Activated CD8-positive, alpha-beta memory T cell treated with anti-CD3 and anti-CD28 coated beads for 48 hours (primary cell): ENCODE measurements at places on chromosomes 5 and 9.

GRCh38 chr5:4551034-4551433, 589.1 kb upstream of the ADAMTS16 start:
- DNase-seq: no peak

DNA sequence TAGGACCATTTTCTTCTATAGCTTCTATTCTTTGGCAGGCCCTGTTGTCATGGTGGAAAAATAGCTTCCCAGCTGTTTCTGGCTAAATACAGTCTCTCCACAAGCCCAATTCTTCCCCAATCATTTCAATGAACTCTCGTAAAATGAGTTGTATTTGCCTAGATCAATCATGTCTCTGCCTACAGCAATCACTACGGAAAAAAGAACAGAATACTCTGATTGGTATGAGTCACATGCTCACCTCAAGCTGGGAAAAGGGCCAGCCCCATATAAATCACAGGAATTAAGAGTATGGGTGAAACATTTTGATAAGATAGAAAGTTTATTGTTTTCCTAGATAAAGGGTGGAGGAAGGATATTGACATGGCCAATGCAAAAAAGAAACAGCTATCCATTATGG, 711.4 kb downstream of the EFNA5 start:
- no peak for DNase-seq

- DNase-seq: no peak
These were observed 83.8 kb downstream of the DAB2IP start for GRCh38 chr9:121735065-121735792.

GRCh38 chr9:137357166-137357565, 55.1 kb upstream of the NRARP start:
- no peak for DNase-seq

DNA sequence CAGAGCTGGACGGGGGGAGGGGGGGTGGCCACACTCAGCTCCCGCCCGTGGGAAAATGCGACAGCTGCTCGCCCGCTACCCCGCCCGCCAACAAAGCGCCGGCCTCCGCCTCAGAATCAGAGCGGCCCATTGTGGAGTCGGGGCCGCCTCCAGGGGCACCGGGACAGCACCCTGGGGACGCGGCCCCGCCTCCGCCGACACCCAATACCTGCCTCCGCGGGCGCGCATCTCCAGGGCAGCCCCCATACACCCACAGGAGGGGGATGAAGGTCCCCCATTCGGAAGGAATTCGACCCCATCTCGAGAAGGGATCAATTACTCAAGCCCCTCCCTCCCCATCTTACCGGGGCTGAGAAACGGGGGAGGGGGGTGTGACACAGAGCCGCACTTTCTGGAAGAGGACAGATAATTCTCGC, 1.3 kb downstream of the NOTCH1 start:
- peak; percentile 42 for DNase-seq

DNA sequence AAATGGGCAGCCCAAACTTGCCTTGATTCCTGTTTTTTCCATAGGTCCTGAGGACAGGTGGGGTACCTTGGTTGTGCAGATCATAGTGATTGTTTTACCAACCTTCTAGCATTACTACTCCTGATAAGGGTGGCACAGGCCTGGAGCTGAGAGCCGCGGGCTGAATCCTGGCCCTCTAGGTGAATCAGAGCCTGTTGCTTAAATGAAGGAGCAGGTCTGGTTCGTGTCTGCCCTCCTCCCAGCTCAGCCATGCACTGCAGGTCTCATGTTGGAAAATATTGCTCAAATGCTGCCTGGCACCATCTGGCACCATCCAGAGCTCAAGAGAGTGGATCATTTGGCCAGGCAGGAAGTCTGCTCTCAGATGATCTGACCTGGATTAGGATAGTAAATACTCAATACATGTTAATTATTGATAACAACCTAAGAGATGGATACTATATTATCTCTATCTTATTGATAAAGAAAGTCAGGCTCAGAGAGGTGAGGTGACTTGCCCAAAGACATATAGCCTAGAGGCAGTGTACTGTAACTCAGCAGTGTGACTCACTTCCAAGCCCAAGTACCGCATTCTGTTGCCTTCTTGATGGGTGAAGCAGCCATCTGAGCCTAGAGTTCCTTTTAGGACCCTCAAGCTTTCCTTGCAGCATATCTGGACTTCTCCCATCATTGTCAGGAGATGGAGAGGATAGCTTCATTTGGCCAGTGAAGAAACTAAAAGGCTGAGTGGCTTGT, 104.3 kb upstream of the PITX1 start:
- DNase-seq: no peak

DNA sequence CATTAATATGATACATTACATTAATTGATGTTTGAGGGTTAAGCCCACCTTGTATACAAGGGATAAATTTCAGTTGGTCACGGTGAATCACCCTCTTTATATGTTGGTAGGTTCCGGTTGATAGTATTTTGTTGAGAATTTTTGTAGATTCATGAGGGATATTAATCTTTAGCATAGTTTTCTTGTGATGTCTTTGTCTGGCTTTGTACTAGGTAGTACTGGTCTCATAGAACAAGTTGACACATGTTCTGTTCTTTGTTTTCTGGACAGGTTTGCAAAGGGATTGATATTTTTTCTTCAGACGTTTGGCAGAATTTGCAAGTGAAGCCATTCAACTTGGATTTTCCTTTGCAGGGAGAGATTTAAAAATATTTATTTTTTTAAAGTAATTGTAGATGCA, 49.1 kb upstream of the CLK4 start:
- DNase-seq: no peak

- DNase-seq: no peak
These were observed 173.7 kb upstream of the SLC12A2 start for GRCh38 chr5:127909821-127910220.

GRCh38 chr9:114274217-114274616, 48.7 kb upstream of the ORM1 start:
- no peak for DNase-seq

GRCh38 chr9:98855592-98855991, 48.1 kb downstream of the GALNT12 start:
- no peak for DNase-seq

DNA sequence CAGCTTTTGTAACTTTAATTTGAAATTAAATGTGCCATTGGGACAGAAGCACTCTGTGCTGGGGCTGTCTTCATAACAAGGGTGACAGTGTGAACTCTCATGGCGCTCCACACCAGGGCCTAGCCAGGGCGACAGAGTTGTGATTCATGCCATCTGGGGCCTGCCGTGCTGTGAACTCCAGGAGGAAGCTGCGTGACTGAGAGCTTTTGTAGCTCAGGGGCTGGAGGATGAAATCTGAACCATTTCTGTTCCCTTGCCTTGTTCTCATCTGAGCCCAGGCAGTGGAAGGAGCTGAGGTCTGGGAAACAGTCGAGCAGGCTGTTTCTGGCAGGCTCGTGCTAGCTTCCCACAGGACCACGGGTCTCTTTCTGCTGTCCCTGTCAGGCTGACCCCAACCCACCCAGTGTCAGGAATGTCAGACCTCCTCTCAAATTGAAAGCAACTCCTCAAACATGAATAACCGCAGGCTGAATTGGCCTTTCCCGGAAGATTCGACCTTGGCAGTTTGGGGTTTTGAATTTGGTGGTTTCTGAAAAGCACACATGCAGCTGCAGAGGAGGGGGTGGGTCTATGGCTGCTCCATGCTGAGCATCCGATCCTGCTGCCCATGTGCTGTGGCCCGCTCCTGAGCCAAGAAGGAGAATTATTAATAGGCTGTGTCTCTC, 69.2 kb upstream of the RPS23 start:
- no peak for DNase-seq

DNA sequence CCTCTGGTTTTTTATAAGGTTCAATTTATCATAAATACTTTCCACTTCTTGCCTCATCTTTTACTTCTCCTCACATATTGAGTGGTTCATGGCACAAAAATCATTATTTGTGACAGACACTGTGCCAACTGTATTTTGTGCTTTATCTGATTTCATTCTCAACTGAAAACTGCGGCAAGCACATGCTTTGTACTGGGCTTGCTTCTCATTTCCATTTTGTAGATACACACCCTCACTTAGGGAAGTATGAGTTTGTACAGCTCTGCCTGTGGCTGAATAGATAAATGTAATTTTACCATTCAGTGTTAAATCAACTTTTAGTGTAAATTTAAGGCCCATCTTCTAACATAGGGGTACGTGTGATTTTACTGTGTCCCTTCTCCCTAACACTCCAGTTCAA, 83.6 kb downstream of the ANXA2R start:
- DNase-seq: no peak

GRCh38 chr5:132433141-132433540, 57.4 kb downstream of the IRF1 start:
- DNase-seq: no peak

DNA sequence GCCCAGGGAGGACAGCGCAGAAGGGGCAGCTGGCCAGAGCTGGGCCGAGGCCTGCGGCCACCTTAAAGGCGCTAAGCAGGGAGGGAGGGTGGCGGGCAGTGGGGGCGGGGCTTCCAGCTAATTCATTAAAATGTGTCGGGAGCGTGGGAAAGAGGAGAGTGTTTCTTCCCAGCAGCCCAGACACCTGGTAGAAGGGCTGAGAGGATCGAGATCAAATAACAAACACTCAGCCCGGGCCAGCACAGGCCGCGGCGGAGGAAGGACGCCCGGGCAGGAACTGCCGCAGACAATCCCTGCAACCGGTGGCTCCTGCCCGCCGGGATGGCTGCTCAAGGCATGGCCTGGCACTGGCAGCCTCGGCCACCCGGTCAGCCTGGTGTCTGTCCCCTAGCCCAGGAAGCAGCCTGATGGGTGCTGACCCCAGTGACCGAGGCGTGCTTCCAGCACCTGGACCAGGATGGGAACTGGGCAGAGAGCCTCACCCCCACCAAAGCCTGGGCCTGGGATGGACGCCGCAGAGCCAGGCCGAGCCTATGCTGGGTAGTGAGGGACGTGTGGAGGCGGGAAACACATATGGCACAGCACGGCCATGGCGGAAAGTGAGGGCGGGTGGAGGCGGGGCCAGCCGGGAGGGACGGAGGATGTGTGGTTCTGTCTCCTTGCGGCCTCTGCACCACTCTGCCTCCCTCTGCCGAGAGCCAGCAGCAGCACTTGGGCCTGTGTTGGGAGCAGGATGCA, 3.2 kb upstream of the NRARP start:
- DNase-seq: no peak

DNA sequence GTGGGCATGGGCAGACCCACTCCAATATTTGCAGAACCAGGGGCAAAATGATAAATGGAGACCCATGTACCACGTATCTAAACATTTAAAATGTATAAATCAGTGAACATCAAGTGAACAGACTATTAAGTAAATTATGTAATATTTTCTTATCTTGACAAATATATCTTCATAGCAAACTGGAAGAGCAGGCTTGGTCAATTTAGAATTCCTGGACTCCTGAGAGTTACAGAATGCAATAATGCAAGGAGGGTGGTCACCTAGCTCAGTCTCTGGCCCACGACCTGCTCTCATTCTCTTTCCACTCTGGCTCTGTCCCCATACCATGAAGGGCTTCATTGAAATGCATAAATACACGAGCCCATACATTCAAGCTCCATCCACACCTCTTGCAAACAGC, 398.0 kb downstream of the ENC1 start:
- no peak for DNase-seq

DNA sequence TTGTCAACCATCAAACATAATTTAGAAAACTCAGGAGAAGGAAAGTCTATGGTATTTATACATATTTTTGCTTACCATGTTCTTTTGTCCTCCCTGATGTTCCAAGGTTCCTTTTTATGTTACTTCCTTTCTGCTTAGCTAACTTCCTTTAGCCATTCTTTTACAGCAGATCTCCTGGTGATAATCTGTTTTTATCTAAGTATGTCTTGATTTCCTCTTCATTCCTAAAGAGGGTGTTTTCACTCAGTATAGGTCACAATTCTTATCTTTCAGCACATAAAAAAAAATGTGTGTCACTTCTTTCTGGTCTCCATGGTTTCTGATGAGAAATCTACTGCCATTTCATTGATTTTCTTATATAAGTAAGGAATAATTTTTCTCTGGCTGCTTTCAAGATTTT, 384.4 kb upstream of the PDE4D start:
- no peak for DNase-seq

DNA sequence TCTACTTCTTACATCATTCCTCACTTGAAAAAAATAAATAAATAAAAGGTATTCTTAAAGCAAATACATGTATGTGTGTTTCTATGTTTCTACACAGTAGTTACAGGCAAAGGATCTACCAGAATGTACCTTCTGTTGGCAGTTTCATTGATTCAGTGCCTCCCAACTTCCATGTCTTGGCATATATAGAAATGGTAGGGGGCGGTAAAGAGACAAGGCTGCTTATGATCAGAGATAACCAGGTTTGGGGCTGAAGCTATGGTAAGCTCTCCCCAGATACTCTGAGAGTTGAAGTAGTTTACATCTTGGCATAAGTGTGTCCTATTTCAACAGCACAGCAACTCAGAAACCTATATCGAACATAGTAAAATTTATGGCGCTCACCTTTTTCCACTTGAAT, 1075.4 kb upstream of the C9orf72 start:
- no peak for DNase-seq

DNA sequence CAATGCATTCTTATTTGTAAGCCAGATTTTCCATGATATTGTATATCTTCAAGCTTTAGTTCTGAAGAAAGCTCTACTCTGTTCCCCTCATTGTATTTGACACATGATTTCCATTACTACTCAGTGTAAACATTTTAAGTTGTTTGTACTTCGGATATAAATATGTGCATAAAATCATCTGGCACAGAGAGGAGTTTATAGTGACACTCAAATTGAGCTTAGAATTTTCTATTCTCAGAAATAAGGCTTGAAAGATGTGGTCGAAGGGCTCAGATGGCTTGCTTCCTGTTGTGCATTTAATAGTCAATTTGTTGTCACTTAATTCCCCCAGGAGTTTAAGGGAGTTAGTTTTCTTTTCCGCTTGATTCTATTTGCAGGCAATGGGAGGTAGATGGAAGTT, 88.8 kb downstream of the PPIC start:
- DNase-seq: no peak

- no peak for DNase-seq
These were observed 939 bp downstream of the GOLGA1 start for GRCh38 chr9:124939944-124940343.
